ENCODE measurements at places on chromosomes 16 and 17.

DNA sequence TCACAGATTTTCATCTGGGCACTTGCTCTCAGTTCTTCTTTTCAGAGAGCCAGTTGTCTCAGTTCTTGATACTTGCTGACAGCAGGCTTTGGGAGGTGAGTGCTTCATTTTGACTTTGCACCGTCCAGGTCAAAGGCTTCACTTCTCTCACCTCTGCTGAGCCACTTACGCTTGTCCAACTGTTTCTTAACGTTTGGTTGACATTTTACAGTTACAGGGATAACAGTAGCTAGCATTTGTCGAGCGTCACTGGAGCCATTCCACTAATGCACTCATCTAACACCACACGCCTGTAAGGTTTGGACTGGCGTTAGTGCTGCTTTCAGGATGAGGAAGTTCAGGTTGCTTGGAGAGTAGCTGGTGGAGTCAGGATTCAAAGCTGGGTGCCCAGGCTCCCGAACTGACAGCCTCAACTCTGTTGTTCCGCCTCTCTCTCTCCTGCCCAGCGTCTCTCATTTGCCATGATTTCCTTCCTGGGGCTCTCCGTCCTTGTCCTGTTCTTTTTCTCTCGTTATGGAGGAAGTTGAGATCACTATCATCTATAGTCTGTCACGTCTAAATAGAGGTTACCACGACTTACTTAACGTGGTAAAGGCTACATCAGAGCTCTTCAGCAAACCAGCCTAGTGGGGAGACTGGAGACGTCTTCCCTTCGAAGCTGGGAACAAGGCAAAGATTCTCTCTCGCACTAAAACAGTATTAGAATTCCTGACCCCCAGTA lies 220.8 kb downstream of the RPTOR start:
- no peak for DNase-seq

DNA sequence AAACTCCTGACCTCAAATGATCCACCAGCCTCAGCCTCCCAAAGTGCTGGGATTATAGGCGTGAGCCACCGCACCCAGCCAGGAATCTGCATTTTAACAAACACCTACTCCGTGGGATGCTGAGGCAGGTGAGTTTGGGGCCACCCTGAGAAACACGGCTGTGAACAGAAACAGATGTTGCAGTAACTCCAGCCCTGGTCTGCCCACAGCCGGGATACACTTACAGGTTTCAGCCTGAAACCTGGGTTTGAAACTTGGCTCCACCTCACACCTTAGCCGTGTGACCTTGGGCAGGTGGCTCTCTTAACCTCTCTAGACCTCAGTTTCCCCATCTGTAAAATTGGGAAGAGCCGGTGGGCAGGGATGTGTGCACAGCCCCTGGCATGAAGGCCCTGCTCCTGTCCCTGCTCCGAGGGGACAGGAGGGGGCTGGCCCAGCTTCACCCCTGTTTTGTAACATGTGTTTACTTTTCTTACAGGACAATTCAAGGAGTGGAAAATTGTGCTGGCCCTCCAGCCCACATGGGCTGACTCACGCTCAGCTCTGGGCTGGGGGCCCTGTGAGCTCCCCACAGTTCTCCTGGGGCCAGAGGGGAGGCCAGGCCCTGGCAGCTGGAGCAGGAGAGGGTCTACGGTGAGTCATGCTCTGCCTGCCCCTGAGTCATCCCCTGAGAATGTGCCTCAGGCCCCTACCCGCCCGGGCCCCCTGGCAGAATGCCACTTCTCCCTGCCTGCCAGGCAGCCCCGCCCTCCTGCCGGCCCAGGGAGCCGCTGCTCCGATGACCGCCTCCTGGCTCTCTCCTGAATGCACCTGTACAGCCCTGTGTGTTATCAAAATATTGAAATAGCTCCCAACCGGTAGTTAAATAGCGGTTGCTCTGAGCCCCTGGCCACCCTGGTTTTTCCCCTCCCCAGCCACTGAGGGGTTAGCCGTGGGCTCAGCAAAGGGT lies 7.7 kb upstream of the PPL start:
- DNase-seq, result no peak

DNA sequence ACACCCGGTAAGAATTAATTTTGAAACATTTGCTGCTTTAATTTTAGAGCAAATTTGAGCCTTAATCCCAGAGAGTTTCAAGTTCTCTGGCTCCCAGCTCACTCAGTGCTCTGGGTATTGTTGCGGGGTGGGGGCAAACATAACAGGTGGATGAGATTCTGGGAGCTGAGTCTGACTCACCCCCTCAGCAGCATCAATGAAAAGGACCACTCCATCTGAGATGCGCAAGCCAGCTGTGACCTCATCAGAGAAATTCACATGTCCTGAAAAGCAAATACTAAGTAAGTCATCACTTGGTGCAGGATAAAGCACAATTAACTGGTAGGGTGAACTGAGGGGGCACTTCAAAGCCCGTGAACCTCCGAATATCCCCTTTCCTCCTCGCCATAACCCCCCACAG lies 19.9 kb downstream of the EFTUD2 start:
- DNase-seq, result no peak

DNA sequence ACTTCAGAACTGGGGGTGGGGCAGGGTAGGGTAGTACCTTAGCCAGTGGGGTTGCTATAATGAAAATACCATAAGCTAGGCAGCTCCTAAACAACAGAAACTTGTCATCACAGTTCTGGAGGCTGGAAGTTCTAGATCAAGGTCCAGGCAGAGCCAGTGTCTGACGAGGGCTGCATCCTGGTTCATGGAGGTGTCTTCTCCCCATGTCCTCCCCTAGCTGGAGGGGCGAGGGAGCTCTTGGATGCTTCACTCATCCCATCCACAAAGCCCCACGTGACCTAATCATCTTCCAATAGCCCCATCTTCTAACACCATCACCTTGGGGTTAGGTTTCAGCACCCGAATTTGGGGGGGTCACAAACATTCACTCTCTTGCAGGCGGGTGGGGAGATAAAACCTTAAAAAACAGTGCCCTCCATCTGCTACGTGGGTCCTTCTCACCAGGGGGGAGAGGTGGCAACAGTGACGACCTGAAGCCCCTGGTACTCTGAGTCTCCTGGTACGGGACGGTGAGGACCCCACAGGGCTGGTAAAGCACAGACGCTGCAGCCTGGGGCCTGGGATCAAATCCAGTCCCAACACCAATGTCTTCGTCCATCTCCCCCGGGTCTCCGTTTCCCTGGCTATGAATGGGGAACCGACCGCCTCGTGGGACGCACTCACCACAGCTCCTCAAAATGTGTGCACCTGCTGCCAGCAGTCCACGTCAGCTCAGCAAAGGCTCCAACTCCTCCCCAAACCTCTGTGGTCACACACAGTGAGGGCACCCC lies 22.8 kb downstream of the RAB40B start:
- no peak for DNase-seq

DNA sequence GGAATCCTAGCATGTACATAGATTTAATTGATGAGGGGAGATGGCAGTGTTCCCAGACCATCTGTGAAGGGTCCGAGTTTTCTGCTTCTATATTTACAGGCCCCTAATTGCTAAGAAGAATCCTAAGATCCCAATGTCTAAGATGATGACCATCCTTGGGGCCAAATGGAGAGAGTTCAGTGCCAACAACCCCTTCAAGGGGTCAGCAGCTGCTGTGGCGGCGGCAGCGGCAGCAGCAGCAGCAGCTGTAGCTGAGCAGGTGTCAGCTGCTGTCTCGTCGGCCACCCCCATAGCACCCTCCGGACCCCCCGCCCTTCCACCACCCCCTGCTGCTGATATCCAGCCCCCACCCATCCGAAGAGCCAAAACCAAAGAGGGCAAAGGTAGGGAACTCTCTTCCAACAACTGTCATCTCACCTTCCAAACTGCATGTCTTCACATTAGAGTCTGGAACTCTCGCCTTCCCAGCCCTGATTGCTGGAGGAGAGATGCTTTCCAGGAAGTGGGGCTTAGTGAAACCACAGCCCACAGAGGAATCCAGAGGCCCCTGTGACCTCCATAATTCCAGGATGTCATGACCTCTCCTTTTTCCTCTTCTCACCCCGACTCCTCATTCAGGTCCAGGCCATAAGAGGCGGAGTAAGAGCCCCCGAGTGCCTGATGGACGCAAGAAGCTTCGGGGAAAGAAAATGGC lies 4.7 kb downstream of the CHD3 start:
- no peak for DNase-seq

- no peak for DNase-seq
Observed at GRCh38 chr17:60846175-60846574, 168.5 kb downstream of the BCAS3 start.

DNA sequence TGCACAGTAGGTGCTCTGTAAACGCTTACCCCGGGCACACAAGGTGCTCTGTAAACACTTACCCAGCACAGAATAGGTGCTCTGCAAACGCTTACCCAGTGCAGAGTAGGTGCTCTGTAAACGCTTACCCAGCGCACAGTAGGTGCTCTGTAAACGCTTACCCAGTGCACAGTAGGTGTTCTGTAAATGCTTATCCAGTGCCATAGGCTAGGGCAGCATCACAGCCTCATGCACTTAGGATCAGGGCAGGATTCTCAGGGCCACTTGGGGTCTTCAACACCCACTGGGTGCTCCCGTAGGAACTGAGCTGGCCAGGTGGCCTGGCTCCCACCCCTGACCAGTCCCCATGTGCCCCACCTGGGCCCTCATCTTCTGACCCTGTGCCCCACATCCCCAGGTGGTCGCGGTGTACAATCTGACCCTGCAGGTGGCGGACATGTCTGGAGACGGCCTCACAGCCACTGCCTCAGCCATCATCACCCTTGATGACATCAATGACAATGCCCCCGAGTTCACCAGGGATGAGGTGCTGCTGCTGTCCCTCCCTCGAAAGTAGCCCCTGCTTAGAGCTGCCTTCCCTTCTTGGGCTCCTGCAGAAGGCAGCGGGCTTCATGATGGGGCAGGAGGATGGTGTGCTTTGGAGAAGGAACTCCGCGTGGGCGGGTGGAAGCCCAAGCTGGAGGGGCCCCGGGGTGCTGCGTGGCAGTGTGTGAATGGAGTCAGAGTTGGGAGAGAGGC lies 13.1 kb downstream of the SLC22A31 start:
- DNase-seq, result no peak

GRCh38 chr16:81442916-81443687 lies 1.5 kb upstream of the CMIP start:
- no peak for DNase-seq

- peak; percentile 94 for DNase-seq
Observed at GRCh38 chr17:41738077-41738800, 3.8 kb upstream of the HAP1 start.

DNA sequence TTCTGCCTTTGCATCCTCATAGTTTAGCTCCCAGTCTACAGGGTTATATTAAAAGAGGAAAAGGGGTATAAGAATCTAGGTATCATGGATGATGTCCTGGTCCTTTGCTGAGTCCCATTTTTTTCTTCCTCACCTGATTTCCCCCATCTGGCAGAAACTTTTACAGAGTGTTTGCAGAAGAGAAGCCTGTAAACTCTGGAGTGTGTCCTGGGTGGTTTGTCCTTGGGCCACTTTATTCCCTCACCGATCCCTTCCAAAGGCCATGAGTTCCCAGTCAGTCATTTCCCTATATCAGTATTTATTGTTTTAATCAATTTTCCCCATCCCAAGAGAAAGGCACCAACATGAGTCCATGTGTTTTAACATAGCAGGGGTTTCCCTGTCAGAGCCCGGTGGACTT lies 638.2 kb downstream of the WWOX start:
- no peak for DNase-seq

DNA sequence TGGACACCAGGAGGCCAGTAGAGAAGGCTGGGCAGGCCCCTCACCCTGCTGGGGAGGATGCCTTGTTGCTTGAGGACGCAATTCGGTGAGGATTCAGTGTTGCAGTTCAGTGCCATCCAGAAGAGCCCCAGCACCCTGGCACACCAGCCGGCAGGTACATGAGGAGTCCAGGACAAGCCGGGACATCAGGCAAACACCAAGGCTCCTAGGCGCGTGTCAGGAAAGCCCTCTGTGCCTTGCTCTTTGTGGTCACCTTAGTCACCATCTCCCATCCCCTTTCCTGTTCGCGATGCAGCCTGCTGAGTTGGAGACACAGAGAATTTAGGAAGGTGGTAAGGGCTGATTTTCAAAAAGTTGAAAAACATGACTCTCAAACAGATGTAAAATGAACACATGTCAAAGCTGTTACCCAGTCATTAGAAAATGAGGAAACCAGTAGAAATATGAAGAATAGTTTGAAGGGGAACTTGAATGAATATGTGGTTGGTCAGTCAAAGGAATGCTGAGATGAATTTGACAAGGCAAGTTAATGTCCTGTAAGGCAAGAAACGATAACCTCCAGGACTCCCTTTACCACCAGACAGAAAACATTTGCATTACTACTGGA lies 2.3 kb upstream of the NCBP3 start:
- no peak for DNase-seq

DNA sequence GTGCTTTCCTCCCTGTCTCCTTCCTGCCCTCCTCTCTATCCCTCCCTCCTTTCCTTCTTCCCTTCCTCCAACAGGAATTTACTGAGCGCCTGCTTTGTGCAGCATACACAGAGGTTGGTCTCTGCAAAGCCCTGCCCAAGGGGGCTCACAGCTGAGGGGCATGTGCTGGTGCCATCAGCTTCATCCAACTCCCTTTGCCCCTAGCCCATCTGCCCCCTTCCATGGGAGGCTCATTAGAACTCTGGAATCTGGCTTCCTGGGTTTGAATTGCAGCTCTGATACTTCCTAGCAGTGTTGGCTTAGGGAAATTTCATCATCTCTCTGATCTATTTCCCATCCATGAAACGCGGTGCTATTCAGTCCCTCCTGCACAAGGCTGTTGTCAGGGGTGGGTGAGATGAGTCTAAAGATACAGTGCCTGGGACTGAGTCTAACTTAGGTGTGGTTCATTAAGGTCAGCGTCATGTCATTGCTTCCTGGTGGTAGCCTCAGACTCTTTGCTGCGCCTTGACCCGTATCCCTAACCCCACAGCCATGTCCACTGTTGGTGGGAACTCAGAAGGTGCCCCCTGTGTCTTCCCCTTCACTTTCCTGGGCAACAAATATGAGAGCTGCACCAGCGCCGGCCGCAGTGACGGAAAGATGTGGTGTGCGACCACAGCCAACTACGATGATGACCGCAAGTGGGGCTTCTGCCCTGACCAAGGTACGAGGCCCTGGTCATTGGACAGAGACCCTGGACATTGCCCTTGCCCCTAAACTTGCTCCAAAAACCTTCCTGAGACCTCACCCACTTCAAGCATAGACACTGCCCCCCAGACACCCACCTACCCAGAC lies 10.3 kb downstream of the MMP2 start:
- DNase-seq, result no peak

GRCh38 chr17:34275881-34276280 lies 5.9 kb downstream of the CCL7 start:
- DNase-seq, result no peak

GRCh38 chr17:71237903-71238538 lies 882.8 kb upstream of the SOX9 start:
- DNase-seq, result no peak

- DNase-seq, result no peak
Observed at GRCh38 chr16:57729182-57729484, 6.4 kb upstream of the KATNB1 start.

DNA sequence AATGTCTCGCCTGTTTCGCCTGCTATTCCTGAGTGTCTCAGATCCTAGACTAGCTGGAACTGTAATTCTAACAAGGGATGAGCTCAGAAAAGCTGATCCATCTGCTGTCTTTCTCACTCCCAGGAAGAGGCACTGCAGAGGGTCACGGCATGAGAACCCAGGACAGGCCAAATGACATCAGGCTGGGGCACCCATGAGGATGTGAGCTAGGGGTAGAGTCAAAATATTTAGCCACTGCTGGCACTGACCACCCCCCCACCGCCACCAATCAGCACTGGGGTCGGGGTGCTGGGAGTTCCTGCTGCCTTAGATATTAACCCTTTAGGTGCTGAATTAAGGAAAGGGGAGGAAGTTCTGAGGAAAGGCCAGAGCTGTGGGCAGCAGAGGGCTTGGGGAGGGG lies 112.4 kb downstream of the IRX3 start:
- DNase-seq, result no peak

- no peak for DNase-seq
Observed at GRCh38 chr17:81160747-81161453, 4.4 kb upstream of the PVALEF start.

- DNase-seq, result no peak
Observed at GRCh38 chr17:80354336-80354735, 60.6 kb upstream of the ENDOV start.

All from GM13977 (cell line).